Germinal center (tissue), 1 donor: ENCODE measurements at places on chromosomes 13 and 19.

DNA sequence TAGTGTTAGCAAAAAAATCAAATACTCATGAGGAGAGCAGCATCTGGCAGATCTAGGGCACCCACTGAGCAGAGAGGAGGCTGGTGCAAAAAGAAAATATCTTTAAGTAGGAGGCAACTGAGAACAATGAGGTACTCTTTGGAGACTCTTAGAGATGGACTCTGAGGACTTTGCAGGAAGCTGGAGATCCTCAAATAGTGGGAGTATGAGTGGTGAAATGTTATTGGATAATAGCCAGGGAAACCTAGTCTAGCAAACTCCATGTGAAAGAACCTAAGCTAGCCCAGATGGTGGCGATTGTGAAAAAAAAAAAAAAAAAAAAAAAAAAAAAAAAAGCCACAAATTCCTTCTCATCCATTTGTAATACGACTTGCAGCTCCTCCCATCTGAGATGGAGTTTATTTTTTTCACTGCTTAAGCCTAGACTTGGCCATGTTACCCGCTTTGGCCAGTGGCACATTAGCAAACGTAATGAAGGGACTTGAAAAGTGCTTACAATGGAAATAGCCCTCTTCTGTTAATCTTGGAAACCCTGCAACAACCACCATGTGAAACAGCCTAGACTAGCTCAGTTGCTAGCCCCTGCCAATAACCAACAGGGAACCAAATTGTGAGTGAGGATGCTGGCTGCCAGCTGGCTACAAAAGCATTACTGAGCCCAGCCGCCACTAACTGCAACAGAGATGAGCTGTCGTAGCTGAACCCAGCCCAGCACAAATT lies 476.2 kb downstream of the KLF12 start:
- no peak for DNase-seq

- no peak for DNase-seq
These were observed 5.0 kb upstream of the ZNF765 start for GRCh38 chr19:53389978-53390377.

GRCh38 chr19:12871681-12872080 lies 9.6 kb downstream of the DNASE2 start:
- no peak for DNase-seq

DNA sequence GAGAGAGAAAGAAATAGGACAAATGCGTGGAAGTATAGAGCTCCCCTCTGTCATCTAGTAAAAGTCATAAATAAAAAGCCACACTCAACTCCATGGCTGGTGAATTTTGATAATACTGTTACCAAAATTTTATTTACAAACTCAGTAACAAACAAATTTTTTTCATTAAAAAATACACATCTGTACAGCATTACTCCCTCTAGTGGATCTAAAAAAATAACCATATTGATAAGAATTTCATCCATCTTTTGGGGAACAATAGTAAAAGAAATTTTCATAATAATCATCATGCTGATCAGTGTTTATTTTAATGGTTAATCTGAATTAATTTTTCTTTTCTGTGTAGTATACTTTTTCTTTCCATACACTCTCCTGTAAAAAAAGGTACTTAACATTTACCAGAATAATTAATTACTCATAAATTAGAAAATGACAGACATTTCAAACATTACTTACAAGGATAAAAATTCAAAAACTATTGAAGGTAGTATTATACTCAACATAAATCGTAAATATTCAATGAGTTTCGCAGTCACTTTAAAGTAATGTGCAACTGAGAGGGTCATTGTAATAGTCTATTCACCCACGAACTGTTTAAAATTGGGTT lies 173.5 kb upstream of the LSM14A start:
- no peak for DNase-seq

GRCh38 chr13:27605610-27606200 lies 14.6 kb downstream of the LNX2 start:
- DNase-seq = no peak

DNA sequence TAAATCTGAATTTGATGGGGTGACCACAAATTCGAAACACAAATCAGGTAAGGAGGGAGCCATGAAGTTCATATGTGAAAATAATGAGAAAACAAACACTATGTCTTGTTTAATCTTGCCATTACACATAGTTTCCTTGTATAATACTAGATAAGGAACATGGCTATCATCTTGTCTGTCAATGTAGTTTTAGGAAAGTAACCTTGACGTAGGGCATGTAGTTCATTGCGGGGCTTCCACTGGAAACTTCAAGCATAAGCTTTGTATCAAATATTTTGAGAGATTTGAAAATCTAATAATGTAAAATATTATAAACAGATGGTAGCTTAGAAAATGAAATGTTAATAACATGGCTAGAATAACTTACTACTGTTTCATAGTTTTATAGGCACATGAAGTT lies 8.8 kb downstream of the BIVM start:
- no peak for DNase-seq

- DNase-seq = no peak
These were observed 490.8 kb downstream of the FOXO1 start for GRCh38 chr13:40175639-40176038.

DNA sequence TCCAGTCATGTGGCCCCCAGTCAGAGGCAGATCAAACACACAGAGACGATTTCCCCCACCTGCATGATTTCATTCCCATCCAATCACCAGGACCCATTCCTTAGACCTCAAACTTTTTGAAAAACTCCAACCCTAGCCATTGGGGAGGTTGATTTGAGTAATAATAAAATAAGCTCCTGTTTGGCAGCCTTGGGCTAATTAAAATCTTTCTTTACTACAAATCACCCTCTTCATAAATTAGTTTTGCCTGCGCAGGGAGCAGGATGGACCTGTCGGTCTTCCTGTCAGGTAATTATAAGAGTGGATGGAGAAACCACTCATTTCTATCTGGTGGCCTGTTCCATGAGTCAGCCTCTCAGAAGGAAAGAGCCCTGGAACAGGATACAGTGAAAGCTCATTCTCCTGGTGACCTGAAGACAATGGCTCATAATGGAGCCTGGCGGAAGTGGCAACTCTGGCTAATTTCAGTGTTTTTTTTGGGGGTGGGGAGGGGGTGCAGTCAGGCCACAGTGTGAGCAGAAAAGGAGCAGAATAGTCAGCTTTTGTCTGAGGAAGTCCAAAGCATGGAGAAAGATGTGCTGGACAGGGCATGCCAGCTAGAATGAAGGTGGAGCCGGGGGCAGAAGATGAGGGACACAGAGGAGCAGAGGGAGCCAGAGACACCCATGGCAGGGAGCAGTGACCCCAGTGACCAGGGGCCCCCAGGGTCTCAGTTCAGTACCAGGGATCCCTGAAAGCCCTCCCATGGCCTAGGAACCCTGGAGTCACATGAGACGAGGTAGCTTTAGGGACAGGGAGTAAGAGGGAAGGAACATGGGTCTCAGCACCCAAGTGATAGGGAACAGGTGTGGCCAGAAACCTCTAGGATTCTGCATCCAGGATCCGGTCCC lies 31.8 kb upstream of the PSG9 start:
- no peak for DNase-seq

DNA sequence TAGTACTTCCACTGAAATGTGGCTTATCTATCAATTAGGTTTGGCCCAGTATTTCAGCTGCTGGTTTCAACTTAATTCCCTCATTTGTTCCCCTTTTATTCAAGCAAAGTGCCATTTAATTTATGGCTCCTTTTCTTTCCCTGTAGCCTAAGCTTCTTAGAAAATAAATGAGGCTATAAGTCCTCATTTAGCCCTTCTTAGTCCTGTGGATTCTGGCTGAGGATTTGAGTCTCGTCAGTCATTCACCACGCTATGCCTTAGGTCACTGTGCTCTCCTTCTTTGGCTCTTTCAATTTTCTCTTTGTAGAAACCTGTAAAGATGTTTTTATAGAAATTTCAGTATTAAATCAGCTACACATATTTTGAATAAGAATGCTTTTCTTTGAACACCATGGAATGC lies 579.1 kb downstream of the GPC6 start:
- no peak for DNase-seq

- no peak for DNase-seq
These were observed 593 bp downstream of the CADM4 start for GRCh38 chr19:43638995-43639518.

DNA sequence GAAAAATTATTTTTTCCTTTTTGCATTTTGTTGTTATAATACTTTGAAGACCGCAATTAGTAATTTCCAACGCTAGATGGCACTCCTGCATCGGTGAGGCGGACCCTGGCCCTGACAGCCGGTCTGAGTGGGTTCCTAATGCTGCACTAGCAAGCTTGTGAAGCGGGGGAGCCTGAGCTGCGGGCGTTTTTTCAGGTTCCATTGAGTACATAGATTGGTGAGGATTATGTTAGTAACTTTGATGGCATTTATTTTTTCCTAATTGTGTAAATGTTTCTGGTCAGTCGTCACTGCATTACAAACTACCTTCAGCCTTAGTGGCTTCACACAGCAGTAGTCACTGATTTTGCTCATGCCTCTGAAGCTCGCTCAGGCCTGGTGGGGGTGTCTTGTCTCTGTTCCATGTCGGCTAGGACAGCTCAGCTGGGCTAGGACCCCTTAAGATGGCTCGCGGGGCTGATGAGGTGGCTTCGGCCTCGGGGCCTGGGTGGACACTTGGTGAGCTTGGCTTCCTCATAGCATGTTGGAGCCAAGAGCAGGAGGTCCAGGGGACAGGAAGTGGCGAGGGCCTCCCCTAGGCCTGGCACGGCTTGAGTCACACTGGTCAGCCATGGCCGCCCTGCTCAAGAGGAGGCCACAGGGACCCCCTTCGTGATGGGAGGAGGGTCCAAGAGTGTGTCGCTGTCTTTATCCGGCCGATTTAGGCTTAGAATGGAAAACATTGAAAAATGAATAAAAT lies 25.0 kb downstream of the ERCC5 start:
- DNase-seq = peak; percentile 70
